ENCODE measurements at places on chromosomes 12 and 14.

DNA sequence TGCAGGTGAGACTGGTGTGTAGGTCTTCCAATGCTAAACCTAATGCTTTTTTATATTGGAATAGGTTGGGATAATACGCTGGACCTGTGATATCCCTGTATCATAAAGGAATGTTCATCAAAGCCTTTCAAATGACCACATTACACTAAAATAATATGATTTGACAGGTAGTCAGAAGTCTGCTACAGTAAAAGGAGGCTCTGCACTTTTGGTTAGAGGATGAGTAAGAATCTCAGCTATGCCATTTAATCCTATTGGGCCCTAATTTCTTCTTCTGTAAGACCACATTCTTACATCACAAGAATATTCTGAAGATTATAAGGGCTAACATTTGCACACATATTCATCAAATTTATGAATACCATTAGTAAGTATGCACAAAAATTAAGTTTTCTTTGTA is 250.5 kb upstream of the FLRT2 start:
- DNase-seq = no peak

GRCh38 chr12:104462931-104463339 is 6.2 kb downstream of the CHST11 start:
- no peak for DNase-seq

GRCh38 chr12:5456030-5456429 is 24.1 kb downstream of the NTF3 start:
- DNase-seq = peak; percentile 13

- no peak for DNase-seq
Measured at GRCh38 chr12:119704065-119704747, 36.3 kb downstream of the PRKAB1 start.

GRCh38 chr14:76056128-76056527 is 70.6 kb downstream of the IFT43 start:
- DNase-seq = no peak

DNA sequence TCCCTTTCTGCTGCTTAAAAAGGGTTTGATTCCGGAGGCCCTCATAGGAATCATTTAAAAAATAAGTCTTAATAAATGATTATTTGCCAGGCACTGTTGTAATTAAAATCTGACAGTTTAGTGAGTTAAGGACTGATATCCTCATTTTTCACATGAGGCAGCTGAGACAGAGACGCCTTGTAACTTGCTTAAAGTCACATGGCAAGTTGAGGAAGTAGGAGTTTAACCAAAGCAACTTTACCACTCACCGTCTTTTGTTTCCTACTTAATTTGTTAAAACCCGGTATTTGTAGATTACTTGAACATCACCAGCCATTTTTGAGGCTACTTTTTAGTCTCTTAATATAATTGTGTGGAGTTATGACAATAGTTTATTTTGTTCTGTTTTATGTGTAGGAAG is 2.4 kb downstream of the TIGAR start:
- DNase-seq = no peak

- no peak for DNase-seq
Measured at GRCh38 chr12:93427779-93428564, 13.8 kb downstream of the UBE2N start.

DNA sequence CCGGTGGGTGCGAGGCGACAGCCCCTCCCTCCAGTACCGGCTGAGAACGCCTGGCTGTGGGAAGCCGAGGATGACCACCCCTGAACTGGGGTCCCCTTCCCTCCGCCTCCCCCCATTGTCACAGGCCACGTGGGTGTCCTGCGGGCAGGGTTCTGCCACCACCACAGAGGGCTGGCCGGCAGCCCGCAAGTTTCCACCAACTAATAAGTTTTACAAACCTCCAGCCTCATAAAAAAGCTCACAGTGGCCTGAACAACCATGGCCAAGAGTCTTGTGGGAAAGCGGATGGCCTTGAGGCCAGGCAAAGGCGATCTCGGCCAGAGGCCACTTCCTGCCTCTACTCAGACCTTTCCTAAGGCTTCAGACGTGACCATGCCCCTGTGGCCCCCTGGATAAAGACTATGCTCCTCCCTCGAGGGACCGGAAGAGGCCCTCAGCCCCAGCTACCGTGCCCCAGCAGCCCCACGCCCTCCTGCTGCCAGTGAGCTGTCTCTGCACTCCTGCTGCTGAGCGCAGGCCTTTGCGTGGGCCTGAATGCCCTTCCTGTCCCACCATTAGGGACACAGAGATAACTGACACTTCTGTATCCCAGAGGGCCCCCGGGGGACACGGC is 46.1 kb upstream of the DLK1 start:
- DNase-seq = no peak

- no peak for DNase-seq
Measured at GRCh38 chr14:43789458-43789857, 717.6 kb downstream of the FSCB start.

- DNase-seq = peak; percentile 30
Measured at GRCh38 chr12:78562368-78563205, 302.0 kb upstream of the SYT1 start.

- peak; percentile 47 for DNase-seq
Measured at GRCh38 chr14:76918782-76919394, 92.7 kb downstream of the LRRC74A start.

- DNase-seq = no peak
Measured at GRCh38 chr12:1383758-1384157, 210.6 kb downstream of the FBXL14 start.

GRCh38 chr12:121114806-121115205 is 17.9 kb upstream of the P2RX7 start:
- no peak for DNase-seq

DNA sequence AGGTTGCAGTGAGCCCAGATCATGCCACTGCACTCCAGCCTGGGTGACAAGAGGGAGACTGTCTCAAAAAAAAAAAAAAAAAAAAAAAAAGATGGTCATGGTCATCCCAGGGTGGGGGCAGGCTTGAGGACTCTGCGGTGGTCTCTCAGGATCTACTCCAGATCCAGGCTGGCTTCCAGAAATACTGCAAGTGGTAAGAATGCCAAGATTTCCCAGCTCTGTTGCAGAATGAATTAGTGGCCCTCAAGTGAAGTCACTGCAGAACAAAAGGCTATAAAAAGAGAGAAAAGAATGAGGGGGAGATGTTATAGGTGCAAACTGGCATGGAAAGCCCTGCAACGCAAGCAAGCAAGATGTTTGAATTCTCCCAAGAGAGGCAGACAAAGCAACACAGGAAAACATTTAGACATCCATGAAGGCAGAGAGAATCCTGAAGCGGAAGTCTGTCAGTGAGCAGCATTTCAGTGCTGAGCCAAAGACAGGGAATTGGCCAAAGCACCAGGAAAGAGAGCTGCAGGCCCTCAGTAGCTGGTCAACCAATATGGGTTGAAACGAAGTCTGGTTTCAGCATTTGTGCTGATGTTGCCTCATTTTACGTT is 31.9 kb upstream of the ETFBKMT start:
- no peak for DNase-seq

GRCh38 chr14:85535321-85535720 is 5.4 kb downstream of the FLRT2 start:
- no peak for DNase-seq

GRCh38 chr14:54675236-54676128 is 108.6 kb downstream of the SAMD4A start:
- DNase-seq = no peak

GRCh38 chr12:26851031-26851809 is 18.2 kb upstream of the ITPR2 start:
- no peak for DNase-seq

- DNase-seq = no peak
Measured at GRCh38 chr14:101713621-101714349, 47.7 kb upstream of the PPP2R5C start.

DNA sequence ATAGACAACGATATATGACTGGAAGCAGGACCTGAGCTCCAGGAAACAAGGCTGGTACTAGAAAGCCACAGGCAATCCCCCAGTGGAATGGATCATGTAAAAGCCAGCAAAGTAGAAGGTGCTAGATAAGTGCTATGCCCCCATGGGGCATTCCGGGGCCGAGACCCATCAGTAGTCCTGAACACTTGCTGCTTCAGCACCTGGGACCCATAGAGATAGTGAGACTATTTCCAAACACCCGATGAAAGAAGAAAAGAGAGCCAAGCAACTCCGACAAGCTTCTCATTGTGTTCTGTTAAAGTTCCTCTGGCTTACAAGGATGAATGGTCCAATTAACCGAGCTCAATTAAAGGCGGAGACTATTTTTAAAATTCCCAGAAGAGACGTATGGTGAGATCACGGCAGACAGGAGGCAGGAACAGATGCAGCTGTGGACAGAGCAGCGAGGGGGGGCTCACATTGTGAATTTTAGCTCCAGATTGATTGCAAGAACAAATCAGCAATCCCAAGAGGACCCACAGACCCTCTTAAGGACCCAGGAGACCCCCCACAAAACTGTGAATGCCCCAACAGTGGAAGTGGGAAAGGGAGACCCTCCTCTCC is 142.5 kb upstream of the OVCH1 start:
- DNase-seq = no peak

DNA sequence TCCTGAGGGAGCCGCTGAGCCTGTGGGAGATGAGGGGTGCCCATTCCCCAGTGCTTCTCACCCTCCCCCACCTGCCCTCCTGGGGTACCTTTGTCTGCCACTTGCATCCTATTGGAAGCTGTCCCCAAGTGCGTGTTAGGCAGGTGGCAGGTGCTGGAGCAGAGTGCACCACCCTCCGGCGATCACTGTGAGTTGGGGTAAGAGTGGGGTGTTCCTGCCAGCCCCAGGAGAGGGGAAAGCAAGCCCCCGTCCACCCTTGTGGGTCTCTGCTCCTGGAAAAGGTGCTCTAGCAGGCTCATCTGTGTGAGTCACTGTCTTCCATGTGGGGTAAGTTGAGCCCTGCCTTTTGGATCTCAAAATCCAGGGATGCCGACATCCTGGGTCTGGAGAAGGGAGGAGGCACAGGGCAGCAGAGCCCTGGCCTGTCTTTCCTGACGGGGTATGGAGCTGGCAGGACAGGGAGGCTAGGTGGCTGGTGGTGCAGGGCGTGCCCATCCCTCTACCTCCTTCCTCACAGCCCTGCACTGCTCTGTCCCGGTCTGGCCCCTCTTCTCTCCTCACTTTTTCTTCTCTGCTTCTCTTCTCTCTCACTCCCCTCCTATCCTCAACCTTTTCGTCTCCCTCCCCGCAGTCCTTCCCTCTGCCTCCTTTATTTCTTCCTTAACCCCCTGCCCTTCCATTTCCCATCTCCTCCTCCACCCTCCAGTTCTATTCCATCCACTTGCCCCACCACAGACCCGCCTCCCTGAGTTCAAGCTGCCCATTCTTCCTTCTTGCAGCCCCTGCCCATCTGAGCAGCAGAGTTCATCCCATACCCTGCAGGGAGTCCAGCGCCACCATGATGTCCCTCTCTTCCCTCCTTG is 20.1 kb upstream of the KRT7 start:
- peak; percentile 70 for DNase-seq

DNA sequence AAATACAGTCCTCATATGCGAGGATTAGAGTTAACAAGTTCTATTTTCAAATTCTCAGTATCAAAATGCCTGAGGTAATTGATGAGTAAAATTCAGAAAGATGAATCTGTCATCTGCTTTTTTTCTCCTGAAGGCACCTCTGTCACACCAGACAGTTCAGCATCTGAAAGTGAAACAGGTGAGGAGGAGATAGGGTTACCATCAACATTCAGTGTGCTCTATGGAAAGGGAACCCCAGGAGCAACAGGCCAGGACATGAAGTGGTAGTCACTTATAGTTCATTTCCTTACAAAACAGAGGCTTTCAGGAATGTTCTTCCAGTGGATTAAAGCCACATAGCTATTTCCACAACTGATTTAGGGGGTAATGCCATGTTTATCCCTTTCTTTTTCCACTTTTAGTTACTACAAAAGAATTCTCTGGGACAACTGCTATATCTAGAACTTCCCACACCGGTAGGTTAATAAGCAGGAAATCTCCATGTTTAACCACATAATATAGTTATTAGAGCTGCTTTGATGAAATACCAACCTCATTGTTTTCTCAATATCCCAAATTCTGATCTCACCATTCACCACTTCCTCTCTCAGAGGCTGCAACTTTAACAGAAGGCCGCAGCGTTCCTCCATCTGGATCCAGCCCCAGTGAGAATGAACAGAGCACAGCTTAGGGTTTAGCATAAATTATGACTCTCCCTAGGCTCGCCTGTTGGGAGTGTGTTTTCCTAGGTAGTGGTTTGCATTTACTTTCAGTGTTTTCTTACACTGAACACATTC is 177.0 kb upstream of the CNTN1 start:
- DNase-seq = no peak

DNA sequence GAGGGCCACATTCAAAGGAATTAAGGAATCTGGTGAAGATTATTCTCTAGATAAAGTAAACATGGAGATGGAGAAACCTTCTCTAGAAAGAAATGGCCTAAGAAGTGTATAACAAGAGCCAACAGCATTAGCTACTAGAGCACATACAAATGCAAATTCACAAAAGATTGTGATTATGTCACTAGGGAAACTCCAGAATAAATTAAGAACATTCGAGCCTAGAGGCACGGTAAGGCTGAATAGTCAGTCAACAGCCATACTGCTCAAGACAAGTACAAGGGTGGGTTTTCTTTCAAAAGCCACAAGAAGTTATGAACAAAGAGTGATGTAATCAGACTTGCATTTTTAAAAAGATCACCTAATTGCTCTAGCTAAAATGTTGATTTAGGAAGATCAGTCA is 25.4 kb downstream of the PPP4R3A start:
- DNase-seq = no peak

DNA sequence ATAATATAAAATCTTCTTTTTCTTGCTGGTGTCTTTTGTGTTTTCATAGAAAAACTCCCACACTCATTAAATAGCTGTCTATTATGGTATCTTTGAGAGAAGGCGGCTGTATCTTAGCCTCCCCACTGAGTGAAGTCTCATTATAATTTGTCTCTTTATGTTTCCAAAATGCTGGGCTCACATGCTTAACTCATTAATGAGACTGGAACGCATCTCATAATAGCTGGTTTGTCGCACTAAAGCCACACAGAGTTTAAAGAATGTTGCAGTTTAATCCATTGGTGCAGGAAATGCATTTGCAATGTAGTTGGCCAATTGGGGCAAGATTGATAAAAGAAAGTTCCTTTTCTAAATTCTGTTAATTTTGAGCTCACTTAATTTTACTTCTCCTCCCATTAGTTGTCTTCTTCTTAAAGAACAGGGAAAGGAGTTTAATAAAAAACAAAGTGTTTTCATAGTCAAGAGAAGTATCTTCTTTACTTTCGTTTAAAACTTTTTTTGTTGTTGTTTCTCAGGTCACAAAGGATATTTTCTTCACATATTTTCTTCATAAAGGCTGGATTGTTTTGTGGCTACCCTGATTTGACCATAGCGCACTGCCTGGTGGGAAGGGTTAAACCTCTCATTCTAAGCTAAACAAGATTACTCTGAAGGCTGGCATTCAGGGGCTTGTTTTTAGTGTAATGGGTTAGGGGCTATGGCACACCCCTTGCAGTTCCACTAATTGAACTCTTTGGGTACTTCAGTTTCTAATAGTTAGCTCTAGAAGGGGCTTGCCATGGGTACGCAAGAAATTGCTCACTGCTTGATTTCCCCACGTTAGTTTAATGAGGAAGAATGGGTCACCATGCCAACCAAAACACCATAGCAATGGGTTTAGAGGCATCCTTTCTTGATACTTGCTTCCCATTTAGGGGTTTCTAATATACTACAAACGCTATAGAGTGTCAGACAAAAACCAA is 197.0 kb downstream of the TMTC2 start:
- DNase-seq = no peak

- DNase-seq = no peak
Measured at GRCh38 chr12:64582114-64582513, 28.2 kb upstream of the RASSF3 start.

- no peak for DNase-seq
Measured at GRCh38 chr12:19654650-19655376, 215.5 kb downstream of the AEBP2 start.

- no peak for DNase-seq
Measured at GRCh38 chr14:67192366-67192765, 3.1 kb downstream of the GARIN2 start.

Measured in NCI-H345 (cell line).